Left lobe of liver (tissue), 2 donors: ENCODE measurements at places on chromosomes 12 and 14.
A peak's percentile ranks its signal among the peaks of the same experiment; 100 is the strongest.

- DNase-seq: peak; percentile 73
These were observed 10.7 kb upstream of the ARID4A start for GRCh38 chr14:58287607-58288042.

DNA sequence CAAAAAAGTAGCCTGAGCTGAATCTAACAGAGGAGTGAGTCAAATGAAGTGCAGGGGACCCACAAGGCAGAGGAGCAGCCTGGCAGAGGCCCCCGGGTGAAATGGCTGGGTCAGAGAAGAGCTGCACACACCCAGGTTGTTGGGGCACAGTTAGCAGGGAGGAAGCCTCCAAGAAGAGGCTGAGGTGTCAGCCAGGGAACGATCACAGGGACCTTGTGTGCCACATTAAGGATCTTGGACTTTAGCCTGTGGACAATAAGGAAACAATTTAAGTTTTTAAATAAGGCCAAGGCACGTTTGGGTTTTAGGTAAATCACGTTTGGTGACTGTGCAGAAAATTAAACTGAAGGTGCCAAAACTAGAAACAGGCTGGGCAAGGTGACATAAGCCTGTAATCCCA lies 35.1 kb downstream of the OR10P1 start:
- peak; percentile 34 for DNase-seq

DNA sequence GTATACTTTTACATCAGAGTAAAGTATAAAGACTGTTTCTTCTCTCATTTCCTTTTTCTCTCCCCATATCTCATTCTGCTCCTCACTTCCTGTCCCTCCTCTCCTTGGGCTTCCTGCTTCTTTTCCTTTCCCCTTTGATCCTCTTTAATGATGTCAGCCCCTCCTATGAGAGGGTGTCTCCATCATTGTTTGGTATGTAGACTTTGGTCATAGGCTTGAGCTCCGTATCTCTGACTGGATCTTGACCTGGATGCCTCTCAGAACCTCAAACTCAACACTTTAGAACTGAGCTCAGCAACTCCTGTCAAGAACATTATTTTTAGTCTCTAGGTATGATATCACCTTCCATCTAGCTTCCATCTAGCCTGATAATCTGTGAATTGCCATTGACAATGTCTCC lies 50.3 kb downstream of the AKAP6 start:
- no peak for DNase-seq

DNA sequence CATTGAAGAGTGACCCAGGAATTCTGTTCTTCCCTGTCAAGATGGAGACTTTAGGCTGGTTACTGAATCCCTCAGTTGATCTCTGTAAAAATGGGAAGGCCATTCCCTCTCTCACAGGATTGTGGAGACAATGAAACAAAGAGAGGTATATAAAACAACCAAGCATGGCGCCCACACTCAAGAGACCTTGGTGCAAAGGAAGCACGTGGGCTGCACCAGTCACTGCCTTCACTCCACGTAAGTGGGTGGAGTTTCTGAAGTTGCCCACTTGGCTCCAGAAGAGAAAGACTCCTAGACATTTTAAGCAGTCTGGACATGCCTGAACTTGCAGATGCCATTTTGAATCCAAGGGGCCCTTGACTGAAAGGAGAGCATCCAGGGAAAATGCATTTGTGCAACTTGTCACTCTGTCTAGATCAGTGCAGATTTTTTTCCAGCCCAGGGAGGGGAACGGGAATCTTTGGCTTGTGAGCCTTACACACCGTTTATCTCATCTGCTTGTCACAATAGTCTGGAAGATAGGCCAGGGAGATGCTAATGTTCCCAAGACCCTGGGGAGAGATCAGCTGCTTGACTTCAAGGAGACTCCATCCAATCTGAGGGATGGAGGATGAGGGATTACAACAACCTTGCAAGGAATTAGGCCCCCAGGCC lies 96.9 kb upstream of the TBX3 start:
- DNase-seq: no peak
